ENCODE measurements at places on chromosomes 3 and 15.

GRCh38 chr3:133776794-133777438 lies 28.7 kb upstream of the SRPRB start:
- no peak for DNase-seq

DNA sequence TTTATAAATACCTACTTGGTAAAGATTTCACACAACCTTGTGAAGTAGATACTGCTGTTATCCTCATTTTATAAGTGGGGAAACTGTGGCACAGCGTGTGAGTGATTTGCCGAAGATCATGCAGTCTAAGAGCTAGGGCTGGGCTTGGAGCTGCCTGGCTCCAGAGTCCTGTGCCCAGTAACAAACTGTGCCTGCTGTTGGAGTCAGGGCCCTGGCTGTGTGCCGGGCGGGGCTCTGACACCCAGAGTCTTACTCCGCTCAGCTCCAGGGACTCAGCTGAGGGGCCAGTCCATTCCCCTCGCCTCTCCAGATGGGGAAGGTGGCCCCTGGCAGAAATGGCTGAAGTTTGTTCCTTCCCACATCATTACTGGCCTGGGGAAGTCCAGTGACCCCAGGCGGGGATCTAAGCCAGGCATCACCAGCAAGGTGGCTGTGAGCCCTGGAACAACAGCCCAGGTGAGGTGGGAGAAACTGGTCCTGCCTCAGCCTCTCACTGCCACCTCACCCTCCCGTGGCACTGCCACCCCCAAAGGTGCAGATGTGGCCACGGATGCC lies 17.3 kb upstream of the PLXNA1 start:
- no peak for DNase-seq

GRCh38 chr3:47016086-47016933 lies 36.8 kb downstream of the NBEAL2 start:
- DNase-seq: no peak

- no peak for DNase-seq
Measured at GRCh38 chr3:176850498-176850897, 346.8 kb downstream of the TBL1XR1 start.

GRCh38 chr3:178139116-178139515 lies 397.1 kb upstream of the KCNMB2 start:
- DNase-seq: no peak
